COLO829 (cell line): ENCODE measurements at places on chromosomes 2 and 18.

- DNase-seq = no peak
These were observed 87.1 kb downstream of the BCL2L11 start for GRCh38 chr2:111207851-111208250.

- DNase-seq = no peak
These were observed 94.8 kb upstream of the LPIN2 start for GRCh38 chr18:3107740-3108151.

- DNase-seq = no peak
These were observed 50.6 kb upstream of the DOK6 start for GRCh38 chr18:69349912-69350597.

DNA sequence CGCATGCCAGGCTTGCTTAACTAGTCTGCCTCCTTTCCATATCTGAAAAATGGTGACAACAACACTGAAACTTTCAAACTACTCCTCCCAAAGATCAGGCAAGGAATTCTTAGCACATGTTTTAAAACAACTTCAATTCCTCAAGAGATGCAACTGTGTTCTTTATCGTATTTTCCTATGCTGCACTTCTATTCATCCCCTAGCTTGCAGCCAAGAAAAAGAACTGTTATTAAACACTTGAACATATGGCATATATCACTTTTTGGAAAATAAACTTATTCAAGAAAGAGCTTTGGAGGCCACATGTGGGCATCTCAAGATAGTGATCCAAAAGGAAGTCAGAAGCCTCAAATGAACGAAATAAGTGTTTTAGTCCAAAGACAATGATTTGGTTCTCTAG, 75.6 kb upstream of the STAM2 start:
- DNase-seq = no peak

GRCh38 chr2:227411320-227411989, 23.7 kb upstream of the SCYGR1 start:
- no peak for DNase-seq

GRCh38 chr2:59787095-59787494, 766.4 kb downstream of the BCL11A start:
- DNase-seq = no peak

GRCh38 chr2:69743847-69744264, 1.9 kb downstream of the ANXA4 start:
- no peak for DNase-seq

DNA sequence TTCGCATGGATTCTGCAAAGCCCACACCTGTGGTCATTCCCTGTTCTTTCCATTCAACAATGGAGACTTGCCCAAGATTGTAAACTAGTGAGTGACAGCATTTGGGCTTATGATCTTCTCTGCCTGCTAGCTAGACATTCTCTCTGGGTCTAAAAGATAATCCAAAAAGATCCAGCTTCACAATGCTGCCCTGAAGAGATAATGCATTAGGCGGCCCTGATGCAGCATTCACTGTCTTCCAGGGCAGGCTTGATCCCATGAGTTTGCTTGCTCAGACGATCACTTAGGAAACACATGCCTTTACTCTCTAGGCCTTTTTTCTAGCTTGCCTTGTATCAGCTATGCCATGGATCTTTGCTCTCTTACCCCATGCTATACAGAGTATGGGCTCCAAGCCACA, 196.1 kb downstream of the SETBP1 start:
- DNase-seq = no peak

DNA sequence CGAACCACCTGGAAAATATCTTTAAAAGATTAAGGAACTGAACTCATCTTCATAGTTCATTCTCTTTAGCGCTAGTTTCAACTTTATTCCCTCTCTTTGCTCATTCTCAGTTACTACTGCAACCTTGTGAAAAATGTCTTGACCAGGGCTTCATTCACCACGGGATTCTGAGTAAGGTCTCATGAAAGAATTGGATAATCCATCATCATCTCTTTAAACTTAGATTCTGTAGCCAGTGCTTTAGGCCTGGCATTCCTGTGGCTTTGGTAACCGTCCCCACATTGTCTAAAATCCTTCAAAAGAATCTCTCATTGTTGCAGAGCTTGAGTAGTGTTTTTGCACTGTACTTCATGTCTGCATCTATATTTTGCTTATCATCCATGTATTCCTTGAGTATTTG, 229.5 kb downstream of the ETAA1 start:
- DNase-seq = no peak

DNA sequence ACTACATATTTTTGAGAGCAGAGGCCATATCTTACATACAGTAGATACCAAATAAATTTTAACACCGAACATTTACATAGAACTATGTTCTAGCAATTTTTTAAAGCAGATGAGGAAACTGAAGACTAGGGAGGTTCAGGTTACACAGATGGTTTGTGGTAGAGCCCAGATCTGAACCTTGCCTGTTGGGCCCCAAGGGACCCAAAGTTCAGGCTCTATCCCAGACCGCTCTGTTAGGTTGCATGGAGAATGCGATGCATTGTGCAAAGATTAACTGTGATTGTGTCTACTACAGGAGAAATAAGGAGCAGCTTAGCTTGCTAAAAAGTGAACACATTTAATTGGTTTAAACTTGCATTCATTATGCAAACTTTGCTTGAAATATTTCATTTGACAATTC, 16.4 kb upstream of the DSC3 start:
- DNase-seq = no peak

DNA sequence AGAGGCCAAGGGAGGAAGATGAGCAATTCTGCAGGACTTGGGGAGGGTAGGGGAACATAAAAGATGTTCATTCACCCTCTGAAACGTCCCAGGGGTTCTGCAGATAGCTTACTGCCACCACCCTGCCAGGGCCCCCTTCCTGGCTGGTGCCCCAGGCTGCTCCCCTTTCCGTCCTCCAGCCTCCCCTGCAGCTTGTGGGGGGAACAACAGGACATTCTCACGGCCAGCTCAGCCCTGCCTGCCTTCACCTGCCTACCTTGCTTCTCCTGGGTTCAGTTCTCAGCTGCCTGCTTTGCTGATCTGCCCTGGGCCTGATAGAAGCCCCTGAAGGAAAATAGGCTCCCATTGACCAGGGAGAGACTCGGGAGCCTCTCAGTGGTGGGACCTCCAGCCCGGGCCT, 251.1 kb downstream of the CELF4 start:
- no peak for DNase-seq

DNA sequence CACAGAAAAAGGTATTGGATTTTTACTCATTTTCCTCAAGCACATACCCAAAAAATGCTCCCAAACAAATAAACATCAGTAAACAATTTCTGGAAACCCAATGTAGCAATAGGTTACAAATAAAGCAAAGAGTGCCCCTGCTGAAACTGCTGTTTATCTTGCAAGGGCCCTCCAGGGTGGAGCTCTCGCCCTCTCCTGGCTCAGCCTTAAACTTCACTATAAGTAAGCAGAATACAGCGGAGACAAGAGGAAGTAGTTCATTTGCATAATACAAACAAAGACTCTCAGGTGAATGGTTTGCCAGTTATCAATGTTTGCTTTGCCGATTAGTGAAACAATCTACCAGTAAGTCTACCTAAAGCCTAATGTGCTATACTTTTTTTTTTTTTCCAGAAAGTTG, 437.6 kb downstream of the DLGAP1 start:
- DNase-seq = no peak

DNA sequence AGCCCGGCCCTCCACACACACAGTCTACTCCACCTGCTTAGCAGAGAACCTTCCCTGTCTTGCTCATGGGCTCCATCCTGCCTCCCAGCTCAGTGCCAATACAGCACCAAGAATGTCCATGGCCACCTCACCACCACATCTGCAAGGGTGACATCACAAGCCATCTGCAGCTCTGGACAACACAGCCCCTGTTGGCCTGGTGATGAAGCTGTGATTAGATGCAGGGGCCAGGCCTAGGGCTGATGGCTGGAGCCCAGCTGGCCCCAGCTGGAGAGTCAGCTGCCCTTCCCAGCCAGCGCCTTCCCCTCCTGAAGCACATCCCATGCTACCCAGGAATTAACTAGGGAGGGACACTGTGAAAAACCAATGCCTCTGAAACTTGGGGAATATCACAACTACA, 91.1 kb downstream of the TTC32 start:
- no peak for DNase-seq
